ENCODE measurements at places on chromosomes 1 and 21.

GRCh38 chr1:109312978-109313775 is 6.4 kb upstream of the MYBPHL start:
- DNase-seq, result no peak

- no peak for DNase-seq
These were observed 611.4 kb upstream of the USP24 start for GRCh38 chr1:55826381-55827080.

DNA sequence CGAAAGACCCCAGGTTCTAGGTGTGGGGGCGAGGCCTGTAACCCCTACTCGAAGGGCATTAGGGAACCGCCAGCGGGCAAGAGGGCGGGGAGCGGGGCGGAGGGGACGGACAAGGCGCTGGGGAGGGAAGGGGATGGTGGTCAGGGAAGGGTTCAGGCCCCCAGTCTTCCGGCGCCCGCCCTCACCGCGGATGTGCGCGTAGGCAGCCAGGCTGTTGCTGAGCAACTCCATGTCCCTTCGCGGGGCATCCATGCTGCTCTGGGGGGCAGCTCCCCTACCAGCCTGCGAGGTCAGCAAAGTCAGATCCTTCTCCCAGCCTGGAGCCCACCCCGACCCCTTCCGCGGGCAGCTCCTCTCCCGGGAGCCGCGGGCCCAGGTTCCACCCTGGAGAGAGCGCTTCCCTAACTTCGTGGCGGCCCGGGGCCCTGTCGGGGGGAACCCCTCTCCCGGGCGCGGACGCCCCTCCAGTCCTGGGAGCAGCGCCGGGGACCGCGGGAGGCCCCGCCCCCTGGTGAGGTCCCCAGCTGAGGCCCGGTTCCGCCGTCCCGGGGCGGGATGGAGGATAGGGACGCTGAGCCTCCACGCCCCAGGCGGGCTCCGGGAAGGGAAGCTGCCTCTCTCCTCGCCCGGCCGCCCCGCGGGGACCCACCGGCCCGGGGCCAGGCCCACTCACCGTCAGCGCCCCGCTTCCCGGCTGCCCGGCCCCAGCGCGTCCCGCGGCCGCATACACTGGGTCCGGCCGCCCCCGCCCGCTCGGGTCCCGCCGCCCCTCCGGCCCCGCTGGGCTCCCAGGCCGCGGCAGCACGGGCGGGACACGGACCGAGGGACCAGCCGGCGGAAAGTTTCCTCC is 434 bp downstream of the EVA1B start:
- no peak for DNase-seq

- DNase-seq, result no peak
These were observed 2.6 kb downstream of the PUM1 start for GRCh38 chr1:31062867-31063380.

DNA sequence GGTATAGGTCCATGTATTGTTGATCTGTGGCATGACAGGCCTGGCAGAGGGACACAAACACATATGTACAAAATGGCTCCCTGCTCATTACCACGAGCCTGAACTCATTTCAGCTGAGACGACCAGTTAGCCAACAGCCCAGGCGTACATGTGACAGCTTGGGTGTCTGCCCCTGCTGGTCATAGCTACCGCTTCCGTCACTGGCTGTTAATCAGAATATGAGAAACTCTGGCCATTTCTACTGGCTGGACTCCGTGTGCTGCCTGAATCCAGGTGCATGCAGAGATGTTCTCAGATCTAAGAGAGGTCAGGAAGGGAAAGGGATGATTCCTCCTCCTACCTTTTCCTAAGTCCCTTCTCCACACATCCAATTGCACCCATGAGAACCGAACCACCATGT is 144.5 kb downstream of the PBX1 start:
- DNase-seq, result no peak

GRCh38 chr1:169175461-169175860 is 69.0 kb downstream of the ATP1B1 start:
- no peak for DNase-seq

- DNase-seq, result no peak
These were observed 84.3 kb downstream of the NPHP4 start for GRCh38 chr1:5907966-5908365.

- DNase-seq, result no peak
These were observed 48.9 kb downstream of the GORAB start for GRCh38 chr1:170580636-170581440.

DNA sequence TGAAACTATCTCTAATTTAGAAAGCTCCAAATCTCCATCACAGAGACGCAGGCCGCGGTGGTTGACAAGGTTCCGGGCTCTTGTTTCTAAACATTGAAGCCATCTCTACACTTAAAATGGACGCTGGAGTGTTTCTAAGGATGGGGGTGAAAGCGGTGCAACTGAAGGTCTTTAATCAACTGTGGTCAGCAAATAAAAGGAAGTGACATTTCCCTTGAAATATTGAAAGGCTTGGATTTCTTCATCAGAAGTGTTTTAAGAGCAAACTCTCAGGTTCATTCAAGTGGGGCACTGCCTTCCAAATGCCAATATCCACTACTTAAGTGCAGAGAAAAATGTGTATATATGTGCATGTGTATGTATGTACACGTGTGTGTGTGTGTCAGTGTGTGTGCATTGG is 117.3 kb downstream of the KAZN start:
- DNase-seq, result no peak

DNA sequence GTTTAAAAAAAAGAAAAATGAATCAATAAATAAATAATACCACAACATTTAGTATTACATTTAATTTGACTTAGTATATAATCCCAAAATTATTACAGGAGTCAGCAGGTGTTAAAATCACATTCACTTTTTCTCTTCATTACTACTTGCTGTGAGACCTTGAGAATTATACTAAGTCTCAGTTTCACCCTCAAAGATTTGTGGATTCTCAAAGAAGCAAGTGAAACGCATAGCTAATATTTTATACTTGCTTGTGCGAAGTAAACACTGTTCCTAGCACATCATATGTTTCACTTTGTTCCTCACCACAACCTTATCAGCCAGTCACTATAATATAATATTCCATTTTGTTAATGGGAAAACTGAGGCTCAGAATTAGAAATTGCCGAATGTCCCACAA is 4.0 kb downstream of the CLCA1 start:
- no peak for DNase-seq

DNA sequence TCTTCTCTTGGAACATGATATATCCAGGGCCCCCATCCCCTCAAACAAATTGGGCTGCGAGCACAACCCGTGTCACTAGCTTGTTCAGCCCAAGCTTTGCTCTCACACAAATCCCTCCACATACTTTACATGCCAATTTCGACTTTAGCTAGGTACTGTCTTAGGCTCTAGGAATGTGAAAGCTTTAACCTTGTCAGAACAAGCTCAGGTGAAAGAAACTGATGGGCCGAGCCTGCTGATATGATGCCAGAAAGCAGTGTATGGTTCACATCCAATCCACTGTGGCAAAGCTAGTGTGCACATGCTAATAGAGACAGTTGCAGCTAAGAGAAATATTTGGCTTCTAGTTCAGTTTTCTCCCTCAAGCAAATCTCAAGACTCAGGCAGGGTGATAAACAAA is 79.5 kb downstream of the TNFSF18 start:
- no peak for DNase-seq

DNA sequence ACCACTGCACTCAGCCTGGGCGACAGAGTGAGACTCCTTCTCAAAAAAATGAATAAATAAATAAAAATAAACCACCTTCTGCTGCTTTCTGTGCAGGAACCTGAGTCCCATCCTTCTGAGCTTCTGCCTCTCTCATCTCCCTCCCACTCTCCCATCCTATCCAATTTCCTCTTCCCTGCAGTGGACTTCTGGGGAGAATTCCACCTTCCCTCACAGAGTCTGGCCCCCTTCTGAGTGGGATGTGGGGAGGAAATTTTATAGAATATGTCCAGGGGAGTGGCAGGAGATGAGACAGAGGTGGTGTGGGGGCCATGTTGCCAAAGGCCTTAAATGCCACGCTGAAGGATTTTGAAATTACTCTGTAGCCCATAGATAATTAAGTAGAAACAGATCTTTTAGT is 5.4 kb upstream of the EFNA1 start:
- DNase-seq, result no peak

DNA sequence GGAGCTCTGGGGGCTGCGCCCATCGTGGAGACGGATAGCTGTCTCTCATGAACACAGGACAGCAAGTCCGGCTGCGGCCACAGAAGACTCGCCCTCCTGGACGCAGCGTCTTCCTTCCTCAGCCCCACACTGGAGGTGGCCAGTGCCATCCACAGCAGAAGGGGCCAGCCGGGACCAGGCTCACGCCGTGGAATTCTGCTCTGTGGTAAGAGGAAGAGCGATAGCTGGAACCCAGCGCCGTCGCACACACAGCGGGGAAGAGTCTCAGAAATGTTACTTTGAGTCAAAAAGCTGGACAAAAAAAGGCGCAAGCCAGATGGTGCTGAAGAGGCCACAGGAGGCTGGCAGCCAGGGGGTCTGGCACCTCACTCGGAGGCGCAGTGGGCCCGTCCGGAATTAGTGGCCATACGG is 113.9 kb upstream of the COL6A1 start:
- DNase-seq, result no peak

DNA sequence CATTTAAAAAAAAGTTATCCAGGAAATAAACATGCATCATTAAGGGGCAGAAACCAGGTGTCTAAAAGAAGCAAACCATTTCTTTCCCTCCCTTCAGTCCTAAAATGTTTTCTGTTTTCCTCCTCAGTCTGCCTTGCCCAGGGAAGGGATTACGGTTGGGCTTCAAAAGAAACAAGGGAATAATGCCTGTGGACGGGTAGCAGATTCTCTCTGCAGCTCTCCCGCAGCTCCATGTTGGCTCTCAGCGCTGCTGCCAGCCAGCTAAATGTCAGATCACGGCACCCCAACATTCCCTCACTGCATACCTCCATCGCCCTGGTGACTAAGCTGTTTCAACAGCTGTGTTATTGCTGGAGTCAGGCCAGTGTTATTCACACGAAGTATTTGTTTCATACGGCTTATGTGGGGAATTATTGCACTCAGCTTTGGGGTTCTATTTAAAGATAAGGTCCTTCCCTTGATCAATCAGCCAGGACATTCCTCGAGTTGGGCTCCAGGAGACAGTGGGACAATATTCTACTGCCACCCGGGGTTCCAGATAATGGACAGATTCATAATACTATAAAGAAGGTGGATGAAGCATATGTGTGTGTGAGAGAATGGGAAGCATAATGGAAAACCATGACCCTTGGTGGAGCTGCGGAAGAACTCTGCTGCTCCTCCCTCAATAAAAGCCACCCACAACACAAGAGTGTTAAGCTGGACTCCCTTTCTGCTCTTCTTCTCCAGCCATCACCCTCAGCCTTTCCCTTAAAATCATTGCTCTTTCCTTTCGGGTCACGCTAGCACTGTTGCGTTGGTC is 58.2 kb downstream of the WLS start:
- DNase-seq, result no peak

GRCh38 chr1:99965646-99966375 is 4.0 kb upstream of the SLC35A3 start:
- DNase-seq, result no peak

GRCh38 chr1:115862403-115862802 is 21.5 kb upstream of the NHLH2 start:
- DNase-seq, result no peak

- no peak for DNase-seq
These were observed 21.9 kb upstream of the ALDH4A1 start for GRCh38 chr1:18924221-18924691.

- DNase-seq, result no peak
These were observed 306.9 kb downstream of the TTLL7 start for GRCh38 chr1:83691953-83692500.

GRCh38 chr1:16396591-16396990 is 29.5 kb downstream of the SZRD1 start:
- no peak for DNase-seq

DNA sequence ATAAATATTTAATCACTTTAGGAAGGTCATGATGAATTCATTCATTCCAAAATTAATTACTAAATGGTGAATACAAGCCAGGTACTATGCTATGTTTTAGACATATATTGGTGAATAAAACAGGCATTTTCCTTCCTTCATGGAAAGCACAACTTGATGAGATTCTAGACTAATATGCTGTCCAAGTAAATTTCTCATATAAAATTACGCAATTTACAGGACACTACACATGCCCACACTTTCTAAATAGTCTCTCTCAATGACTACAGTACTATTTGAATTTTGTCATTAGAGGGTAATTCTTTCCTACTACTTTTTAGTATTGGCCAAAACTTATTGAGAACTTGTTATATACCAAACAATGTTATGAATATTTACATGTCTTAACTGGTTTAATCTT is 150.6 kb downstream of the CRB1 start:
- no peak for DNase-seq

DNA sequence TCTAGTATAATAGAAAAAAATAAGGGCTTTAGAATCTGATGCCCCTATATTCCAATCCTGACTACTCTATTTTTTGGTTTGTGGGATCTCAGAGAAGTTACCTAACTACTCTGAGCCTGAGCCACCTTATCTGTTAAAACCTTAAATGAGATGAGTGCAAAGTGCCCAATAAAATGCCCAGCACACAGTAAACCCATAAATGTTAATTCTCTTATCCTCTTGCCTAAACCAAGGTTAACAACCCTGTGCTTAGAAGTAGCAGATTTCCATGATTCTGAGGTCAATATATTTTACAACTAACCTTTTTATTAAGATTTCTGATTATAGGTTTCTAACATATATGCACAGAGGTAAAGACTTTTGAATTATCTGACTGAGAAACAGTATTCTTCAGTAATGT is 35.8 kb downstream of the DOCK7 start:
- no peak for DNase-seq

DNA sequence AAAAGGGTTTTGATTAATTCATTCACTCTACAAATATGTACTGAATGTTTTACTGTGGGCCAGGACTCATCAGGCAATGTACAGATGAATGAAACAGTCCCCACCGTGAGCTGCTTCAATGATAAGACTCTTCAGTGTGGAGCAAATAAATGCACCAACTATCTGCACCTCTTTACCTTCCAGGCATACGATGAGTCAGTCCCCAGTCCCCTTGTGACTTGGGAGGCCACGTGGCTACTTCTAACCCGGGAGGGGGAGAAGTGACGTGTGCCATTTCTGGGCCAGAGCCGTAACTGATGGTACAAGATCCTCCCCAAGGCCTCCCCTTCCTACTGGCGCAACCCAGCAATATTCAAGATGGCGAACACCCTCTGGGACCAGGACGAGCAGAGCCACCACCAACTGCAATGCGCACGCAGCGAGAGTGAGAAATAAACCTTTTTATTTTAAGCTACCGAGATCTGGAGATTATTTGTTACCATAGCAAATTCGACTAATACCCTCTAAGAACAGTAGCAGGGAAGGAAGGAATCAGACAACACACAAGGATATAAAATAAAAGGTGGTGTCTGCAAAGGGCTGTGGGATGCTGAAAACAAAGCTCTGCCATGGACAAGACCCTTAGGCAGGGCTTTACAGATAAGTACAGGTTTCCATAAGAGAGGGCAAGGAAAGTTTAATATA is 74.5 kb downstream of the NPHP4 start:
- DNase-seq, result no peak

- DNase-seq, result no peak
These were observed 50.3 kb downstream of the ITPKB start for GRCh38 chr1:226688808-226689207.

Measured in effector memory CD4-positive, alpha-beta T cell (primary cell).